Right lung (tissue), 10 donors: ENCODE measurements at places on chromosomes 1 and 21. TPM values are rescaled to one million over a fixed set of nuclear protein-coding genes. Genes with fewer than 3 reads are reported as not detected.

The NUP133 gene
- polyA plus RNA-seq, result 47.5 TPM

The KDF1 gene
- 9.2 TPM for polyA plus RNA-seq

The AGT gene
- polyA plus RNA-seq, result 5.8 TPM

The KRTAP21-2 gene
- not detected for polyA plus RNA-seq
